ENCODE measurements at places on chromosomes 3 and 15. TPM values are rescaled to one million over a fixed set of nuclear protein-coding genes. Genes with fewer than 3 reads are reported as not detected.

Gene SLC28A2
- not detected for total RNA-seq

Gene CCR2
- total RNA-seq, result 1.8 TPM

Gene SCN11A
- total RNA-seq, result under 0.01 TPM

Gene OGG1
- total RNA-seq, result 38.8 TPM

Gene FRMD5
- total RNA-seq, result 0.12 TPM

Gene ISG20
- 34.7 TPM for total RNA-seq

Gene TMEM202
- not detected for total RNA-seq

Gene DLL4
- total RNA-seq, result 8.9 TPM

Gene VILL
- 5.3 TPM for total RNA-seq

Gene ENTPD3
- 2.0 TPM for total RNA-seq

Gene GPR149
- total RNA-seq, result not detected

Gene ATP8B4
- 4.3 TPM for total RNA-seq

Gene PRSS50
- 0.23 TPM for total RNA-seq

Gene ARGFX
- not detected for total RNA-seq

Gene IL17RD
- 35.1 TPM for total RNA-seq

Gene SMAD3
- total RNA-seq, result 21.6 TPM

Gene AP4E1
- 10.1 TPM for total RNA-seq

Gene CLDN18
- total RNA-seq, result not detected

Gene IL12A
- 0.15 TPM for total RNA-seq

Gene CGNL1
- 9.0 TPM for total RNA-seq

Gene UROC1
- not detected for total RNA-seq

Gene CHRD
- total RNA-seq, result 16.0 TPM

Gene AHSG
- total RNA-seq, result 0.25 TPM

Gene PXK
- total RNA-seq, result 22.3 TPM

Gene SST
- 0.71 TPM for total RNA-seq

Gene PCOLCE2
- total RNA-seq, result 3.9 TPM

Gene PLCB2
- total RNA-seq, result 13.9 TPM
